Upper lobe of right lung (tissue), 1 donor: ENCODE measurements at places on chromosomes 7 and 10.

DNA sequence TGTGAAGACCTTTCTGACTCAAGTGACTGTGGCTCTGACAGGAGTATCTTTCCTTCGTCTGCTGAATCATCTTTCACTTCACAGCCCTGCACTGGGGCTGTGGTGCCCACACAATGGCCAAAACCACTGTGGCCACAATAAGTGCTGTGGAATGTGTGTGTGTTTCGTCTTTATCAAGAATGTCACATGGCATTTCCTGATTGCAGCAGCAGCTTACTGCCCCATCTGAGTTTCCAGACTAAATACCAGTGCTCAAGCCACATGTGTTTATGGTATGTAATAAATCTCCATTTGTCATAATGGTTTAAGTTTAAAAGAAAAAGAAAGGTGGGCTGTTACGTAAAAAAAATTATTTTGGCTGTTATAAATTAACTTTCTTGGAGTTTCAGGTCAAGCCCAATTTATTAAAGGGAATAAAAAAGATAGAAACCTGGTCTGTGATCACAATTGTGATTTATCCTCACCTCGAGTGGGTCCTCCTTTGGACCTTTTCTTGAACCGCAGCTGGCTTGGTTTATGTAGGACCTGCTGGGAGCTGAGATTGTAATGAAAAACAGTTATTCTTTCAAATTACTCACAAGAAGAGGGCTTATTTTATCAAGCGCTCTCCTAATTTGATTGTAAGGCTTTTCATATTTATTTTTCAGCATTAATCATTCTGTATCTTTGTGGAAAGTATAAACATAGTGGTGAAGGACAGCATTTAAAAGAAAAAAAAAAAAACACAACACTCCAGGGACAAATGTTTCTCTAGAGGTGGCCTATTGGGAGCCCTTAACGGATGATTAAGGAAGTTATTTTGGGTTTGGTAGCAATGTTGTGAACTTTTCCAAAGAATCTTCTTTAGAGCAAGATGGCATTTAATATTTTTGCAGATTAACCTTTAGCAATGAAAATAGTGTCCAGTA, 116.2 kb downstream of the LRMDA start:
- DNase-seq: no peak

DNA sequence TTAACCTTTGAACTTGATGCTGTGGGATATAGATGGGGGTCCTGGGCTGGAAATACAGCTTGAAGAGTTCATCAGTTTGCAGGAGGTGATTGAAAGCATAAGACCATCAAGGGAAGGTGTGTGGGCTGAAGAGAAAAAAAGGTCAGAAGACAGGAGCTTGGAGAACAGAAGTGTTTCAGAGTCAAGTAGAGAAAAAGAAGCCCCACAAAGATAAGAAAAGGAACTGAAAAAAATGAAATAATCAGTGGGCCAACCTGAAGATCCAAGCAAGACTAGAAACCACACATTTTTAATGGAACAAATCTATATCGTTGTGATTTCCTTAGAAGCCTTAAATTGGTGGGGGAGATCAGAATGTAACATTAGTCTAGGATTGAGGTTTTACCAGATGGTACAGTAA, 22.5 kb downstream of the ZEB1 start:
- no peak for DNase-seq

DNA sequence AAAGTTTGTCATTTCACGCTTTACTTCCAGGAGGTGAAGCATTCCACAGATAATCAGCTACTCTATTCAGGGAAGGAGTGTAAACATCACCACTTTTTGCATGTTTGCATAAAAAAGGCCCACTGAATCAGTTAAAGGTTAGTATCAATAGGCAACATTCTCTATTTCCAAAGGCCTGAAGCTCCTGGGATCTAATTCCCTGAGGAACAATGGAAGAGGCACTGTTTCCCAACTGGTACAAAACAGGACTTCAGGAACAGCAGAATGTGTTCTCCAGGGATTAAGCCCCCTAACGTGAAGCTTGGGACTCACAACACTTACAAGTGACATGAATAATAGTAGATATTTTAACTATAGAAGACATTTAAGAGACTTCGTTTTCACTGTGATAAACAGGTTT, 6.1 kb downstream of the LRRN3 start:
- no peak for DNase-seq

- DNase-seq: no peak
These were observed at the start of gene GPR26 for GRCh38 chr10:123666318-123667236. GPR26 (plus strand) TSS chr10:123666355; CDS start chr10:123666408, 53 bp downstream.

- no peak for DNase-seq
These were observed 3.3 kb upstream of the ADAMTS14 start for GRCh38 chr10:70669015-70669414.

DNA sequence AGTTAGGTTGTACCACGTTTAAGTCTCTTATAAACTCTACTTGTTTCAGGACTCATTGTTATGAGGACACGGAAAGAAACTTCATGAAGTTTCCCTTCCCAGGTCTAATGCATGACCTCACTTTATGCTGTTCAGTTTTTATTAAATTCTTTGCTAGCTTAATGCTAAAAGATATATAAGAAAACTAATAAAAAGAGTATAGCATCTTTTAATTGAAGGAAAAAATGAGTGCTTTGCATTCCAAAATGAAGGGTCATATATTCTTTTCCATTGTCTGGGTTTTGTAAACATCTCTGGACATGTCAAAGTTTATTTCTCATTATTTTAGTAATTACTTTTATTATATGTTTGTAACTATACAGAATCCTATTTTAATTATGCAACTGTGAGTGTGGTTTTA, 255.8 kb downstream of the CREB5 start:
- DNase-seq: no peak

DNA sequence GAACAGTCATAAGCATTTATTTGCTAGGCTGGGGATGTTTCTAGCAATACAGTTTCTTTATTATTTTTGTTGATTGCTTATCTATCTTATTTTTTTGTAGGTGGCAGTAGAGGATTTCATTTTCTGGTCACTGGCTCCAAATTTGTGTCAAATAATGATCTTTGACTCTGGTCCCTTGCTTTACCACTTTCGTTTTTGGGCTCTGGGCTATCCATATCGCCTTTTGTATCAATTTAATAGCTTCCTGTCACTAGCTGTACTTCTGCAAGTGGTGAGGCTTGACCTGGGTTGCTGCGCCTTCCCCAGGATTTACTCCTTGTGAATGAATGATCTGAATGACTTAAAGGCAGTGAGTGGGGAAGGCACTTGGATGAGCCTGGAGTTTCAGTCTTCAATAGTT, 48.4 kb downstream of the MDFIC start:
- no peak for DNase-seq

DNA sequence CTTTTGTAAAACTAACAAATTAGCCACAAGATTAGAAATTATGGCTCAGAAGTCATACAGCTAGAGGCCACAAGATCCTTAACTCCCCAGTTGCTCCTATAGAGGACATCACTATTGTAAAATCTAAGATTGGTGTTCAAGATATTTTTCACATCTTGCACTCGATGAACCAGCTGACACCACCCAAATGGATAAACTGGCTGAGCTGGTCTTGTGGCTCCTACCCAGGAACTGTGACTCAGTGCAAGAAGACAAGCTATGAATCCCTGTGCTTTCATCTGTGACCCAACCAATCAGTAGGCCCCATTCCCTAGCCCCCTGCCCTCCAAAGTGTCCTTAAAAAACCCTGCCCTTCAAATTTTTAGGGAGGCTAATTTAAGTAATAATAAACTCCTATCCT, 27.9 kb upstream of the R3HCC1L start:
- no peak for DNase-seq

- DNase-seq: no peak
These were observed 150.3 kb downstream of the POLR1F start for GRCh38 chr7:19558527-19558926.

DNA sequence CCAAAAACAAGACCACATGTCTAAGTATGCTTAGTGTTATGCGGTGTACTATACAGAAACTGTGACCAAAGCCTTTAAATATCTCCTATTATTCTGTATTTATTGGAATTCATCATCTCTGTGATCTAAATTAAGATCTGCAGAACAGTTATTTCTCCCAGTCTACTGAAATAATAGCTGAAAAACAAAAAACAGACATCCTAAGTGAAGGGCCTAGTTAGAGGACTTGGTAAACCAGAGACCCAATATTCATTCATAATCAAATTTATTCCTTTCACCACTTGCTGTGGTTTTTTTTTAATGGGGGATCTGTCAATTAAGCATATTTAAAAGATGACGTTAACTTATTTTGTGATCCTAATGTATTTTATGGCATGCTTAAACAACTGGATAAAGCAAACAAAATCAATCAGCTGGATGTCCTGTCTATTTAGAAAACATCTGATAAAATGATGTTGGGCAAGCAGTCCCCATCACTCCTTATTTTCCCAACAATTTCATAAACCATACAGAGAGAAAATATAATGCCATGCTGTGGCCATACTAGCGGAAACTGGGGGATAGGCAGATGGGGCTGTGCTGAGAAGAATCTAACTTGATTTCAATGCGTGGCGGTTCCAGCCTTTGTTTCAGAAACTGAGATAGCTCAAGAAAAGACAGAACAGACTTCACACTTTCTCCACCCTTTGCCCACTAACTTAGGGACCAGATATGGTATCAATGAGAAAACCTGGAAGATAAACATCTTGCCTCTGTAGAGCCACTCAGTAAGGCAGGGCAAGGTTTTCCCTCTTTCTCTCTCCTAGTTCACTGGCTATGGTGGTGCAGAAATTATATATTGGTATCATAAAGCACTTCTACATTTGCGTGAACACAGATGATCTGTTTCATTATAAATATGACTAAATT, 32.9 kb downstream of the ICA1 start:
- DNase-seq: no peak

DNA sequence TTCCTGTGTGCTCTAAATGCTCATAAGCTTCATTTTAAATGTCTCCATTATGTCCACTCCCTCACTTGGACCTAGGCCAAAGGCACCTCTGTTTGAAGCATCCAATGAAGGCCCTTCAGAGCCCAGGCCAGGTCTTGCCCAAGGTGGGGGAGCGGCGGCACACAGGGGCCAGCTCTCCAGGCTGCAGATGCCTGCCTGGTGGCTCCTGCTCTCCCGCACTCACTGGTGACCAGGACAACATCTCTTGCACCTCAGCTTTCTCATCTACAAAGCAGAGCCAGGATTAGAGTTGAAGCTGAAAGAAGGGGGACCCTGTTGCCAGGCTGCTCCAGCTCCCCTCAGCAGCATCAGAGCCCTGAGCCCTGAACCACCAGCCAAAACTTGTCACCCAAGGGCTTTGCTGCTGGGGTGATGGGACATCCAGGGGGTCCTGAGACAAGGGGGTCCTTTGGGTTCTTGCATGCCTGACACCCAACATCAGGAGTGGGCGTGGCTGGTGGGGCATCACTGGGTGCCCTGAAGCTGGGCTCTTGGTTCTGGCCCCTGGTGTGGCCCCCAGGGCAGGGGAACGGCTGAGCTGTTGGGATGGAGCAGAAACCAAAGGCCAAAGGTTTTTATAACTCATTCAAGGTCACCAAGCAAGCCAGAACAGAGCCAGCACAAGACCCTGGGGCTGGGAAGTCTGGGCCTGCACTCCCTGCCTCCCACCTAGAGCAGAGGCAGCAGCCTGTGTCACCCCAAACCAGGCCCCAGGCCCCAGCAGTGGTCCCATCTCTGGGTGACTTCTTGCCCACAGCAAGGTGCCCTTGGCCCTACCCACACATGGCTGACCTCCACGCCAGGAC, 1.2 kb downstream of the NACAD start:
- DNase-seq: peak; percentile 58

DNA sequence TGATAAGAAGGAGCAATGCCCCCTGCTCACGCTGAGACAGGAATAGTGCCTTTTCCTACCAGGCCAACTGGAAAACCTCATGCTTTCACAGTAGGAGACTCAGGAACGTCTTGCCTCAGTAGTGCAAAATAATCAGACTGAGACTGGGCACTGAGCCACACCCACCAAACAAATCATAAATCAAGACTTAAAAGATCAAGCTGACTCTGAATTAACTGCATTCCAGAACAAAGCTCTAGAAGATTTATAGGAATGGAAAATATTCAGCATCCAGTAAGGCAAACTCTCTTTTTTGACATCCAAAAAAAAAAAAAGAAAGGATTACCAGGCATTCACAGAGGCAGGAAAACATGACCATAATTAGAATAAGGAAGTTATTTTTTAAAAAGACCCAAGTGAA, 30.5 kb upstream of the SLC18A3 start:
- no peak for DNase-seq

DNA sequence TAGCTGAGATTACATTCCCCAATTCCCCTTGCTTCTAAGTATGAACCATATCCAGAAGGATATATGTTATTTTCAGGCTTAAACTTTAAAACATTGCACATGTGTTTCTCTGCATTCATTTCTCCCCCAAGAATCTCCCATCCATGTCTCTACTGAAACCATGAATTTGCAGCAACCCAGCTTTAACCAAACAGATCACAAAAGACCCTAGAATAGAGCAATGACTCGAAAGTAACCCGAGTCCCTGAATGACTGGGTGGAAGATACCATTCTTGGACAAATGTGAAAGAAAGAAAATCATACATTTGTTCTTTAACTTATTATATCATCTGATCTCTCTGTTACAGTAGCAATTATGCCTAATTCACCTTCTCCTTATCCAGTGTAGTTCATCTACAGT, 278.7 kb downstream of the IPMK start:
- DNase-seq: no peak

- peak; percentile 86 for DNase-seq
These were observed 53.3 kb upstream of the PPIF start for GRCh38 chr10:79293841-79294581.

- no peak for DNase-seq
These were observed 100.2 kb upstream of the SORCS1 start for GRCh38 chr10:107264742-107265141.

DNA sequence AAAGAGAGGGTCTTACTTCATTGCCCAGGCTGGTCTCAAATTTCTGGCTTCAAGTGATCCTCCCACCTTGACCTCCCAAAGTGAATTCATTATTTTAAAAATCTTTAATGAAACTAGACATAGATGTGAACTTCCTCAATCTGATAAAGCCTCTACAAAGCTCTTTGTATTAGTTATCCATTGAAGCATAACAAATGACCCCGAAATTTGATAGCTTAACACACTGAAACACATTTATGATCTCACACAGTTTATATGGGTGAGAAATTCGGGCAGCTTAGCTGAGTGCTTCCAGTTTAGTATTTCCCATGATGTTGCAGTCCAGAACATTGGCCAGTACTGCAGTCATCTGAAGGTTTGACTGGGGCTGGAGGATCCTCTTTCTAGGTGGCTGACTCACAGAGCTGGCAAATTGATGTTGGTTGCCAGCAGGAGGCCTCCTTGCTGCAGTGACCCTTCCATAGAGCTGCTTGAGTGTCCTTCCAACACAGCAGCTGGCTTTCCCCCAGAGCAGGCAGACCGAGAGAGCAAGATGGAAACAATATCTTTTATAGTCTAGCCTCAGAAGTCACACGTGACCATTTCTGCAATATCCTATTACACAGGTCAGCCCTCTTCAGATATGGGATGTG, 16.6 kb upstream of the WNT8B start:
- no peak for DNase-seq

GRCh38 chr7:157668221-157668883, 331.5 kb downstream of the DNAJB6 start:
- peak; percentile 46 for DNase-seq
